Cortex of kidney (tissue), 1 donor: ENCODE measurements at places on chromosomes 3 and 15.

GRCh38 chr15:87522997-87523396, 733.5 kb downstream of the NTRK3 start:
- no peak for DNase-seq

DNA sequence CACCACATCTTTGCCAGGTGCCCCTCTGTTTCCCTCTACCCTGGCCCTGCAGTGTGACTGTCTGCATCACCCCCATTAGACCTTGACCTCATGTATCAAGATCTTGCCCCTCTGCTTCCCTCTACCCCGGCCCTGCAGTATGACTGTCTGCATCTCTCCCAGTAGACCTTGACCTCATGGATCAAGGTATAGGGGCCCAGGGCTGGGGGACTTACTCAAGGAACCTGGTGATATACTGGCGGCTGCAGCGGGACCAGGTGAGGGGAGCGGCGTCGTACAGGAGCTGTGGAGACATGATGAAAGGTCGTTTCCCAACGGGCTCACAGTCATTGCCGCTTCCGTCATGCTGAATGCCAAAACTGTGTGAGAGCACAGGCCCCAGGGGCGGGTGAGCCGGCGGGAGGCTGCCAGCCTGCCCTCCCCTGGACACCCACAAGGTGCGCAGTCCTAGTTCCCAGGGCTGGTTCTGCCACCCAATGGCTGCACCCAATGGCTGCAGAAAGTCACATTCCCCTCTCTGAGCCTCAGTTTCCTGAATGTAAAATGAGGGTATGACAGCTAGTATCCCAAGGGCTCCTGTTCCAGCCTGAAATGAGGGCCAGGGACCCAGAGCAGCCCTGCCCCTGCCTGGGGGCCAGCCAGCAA, 23.1 kb downstream of the ADAMTS7 start:
- no peak for DNase-seq

DNA sequence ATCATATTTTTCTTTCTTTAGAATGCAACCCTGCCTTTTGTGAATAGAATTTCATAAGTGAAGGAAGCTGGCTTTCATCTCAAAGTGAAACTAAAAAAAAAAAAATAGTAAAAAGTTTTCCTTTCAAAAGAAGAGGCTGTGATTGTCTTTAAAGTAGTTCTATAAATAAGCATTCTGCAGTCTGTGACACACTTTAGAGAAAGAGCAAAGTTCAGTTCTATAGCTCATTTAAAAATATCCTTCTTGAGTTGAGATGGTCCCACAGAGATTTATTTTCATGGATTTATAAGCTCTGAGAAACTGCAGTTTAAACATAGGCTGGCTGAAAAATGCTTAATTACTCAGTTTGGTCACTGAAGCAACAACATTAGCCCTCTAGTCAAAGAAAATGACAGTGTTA, 36.1 kb upstream of the CNTN6 start:
- no peak for DNase-seq

- DNase-seq, result no peak
Observed at GRCh38 chr3:61415201-61415600, 146.2 kb upstream of the PTPRG start.
